ENCODE measurements at places on chromosomes 2 and 18.

DNA sequence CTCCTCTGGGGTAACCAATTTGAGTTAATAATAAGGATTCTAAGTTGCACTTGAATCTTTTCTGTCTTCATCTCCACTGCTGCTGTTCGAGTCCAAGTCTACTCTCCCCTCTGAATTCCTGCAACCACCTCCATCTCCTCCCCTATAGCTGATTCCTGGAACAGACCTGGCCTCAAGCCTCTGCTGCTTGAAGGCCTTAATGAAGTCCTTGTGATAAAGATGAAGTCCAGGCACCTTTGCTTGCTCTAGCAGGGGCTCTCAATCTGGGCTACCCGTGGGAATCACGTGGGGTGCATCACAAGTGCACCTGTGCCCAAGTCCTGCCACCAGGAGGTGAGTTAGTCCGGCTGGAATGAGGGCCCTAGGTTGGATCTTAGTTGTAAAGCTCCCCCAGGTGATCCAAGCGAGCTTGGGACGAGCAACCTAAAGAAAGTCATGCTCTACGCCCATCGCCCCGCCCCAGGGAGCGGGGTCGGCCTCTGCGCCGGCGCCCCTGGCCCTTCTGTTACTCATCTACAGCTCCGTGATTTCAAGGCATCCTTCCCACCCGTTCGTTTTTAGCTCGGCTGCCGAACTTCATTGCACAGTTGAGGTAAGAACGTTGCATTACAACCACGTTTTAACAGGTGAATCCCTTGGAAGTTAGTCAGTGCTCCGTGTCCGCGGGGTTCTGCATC lies 905 bp upstream of the IAH1 start:
- no peak for DNase-seq

DNA sequence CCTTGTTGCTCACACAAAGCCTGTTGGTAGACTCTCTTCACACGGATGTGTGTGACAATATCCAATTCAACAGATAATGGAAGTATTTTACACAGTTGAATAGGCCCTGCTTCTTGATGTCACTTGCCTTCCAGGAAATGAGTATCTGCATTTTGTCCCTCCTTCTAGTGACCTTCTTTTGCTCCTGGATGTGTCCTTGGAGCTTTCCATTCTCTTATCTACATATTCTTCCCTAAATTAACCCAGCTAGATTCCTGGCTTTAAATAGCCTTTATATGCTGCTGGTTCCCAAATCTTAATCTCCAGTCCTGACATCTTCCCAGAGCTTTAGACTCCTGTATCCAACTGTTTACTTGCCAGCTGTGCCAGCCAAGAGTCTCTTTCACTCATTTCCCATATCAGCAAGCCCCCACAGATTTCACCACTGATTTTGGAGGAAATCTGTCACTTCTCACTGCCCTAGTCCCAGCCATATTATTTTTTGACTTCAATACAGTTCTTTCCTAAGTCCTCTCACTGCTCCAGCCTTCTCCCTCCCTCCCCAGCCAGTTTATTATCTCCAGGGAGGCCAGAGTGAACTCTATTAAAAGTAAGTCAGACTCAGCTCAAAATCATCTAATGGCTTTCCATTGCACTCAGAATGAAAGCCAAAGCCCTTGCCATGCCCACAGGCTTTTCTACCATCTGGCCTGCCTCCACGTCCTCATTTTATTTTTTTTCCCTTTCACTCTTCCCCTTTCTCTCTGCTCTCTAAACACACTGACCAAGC lies 170.0 kb downstream of the PDE11A start:
- DNase-seq: no peak

DNA sequence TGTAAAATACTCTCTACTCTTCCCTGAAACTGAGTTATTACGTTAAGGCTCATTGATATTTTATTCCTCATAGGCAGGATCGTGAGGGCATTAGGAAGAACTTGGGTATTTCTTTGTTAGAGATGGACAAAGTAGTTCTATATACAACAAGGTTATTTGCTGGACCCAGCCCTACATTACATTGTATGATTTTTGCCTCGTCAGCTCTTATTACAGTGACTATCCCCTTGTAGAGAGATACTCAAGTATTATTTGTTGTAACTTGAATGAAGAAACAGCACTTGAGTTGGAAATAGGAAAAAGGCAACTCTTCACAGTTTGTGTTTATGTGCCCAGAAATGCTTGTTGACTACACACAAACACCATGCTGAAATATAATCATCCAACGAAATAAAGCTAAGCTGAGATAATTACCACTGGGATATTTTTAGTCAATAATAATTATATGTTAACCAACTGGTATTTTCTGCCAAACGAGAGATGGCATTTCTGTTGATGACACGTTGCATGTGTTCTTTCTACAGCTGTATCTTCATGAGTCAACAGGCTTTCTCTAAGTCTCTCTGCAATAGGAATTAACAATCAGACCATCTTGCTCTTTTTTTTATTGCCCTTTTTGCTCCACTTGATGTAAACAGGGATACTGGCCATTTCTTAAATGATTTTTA lies 947.6 kb downstream of the DPP10 start:
- DNase-seq: no peak

DNA sequence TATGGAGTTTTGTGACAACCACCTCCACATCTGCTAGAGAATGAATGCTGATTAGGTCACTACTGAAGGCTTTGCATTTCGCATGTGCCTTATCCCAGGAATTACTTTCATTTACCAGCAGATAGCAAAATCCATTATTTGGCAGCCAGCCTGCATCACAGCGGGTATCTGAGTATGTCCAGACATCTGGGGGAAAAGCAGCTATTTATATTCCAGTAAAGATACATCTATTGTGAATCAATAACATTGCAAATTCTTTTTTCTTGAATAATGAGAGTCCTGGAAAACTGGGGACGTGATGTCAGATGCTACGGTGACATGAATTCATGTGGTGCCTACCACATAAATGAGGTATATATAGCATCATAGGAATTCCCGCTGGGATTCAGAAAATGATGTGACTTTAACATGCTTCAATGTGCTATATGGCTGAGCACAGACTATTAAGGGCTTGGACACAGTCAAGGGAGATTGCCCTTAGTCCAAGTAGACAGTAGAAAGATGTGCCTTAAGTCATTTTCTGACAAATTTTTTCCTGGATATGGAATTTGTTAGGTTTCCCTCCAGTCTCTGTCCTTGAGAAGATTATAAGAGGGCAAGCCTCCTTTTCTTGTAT lies 84.2 kb upstream of the CD302 start:
- DNase-seq: no peak

- DNase-seq: no peak
These were observed 9.1 kb downstream of the HSBP1L1 start for GRCh38 chr18:79973517-79973916.

DNA sequence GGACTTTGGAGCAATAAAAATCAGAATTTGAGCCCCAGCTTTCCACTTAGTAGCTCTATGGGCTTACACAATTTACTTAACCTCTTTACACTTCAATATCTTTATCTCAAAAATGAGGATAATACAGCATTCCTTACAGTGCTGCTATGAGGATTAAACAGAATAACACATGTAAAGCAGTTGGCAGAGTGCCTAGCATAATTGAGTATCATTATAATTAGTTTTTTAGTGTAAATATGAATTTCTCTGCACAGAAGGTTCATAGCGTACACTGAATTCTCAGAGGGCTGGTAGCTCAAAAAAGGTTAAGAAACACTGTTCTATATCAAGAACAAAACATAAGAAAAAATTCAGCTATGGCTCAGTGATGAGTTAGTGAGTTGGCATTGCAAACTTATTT lies 190.4 kb upstream of the CYP26B1 start:
- no peak for DNase-seq

DNA sequence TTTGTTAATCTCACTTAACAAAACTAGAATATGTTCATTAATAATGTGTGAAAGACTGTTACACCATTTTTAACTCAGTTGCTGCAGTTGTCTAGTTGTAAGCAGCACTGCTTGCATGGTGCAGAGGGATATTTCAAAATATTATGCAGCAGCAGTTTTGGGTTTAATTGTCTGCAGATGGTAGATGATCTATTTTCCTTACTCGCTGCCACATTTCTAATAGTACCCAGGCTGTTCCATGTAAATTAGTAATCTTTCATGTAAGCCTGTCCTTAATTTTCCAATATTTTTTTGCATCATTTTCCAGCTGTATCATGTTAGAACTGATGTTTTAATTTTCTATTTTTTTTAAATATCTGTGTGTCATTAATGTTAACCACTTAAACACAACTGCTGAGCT lies 488.1 kb upstream of the RAB12 start:
- no peak for DNase-seq

- DNase-seq: peak; percentile 96
These were observed 179.8 kb downstream of the NEDD4L start for GRCh38 chr18:58223717-58224424.

- peak; percentile 18 for DNase-seq
These were observed 37.1 kb downstream of the MEMO1 start for GRCh38 chr2:31973665-31974064.

- peak; percentile 27 for DNase-seq
These were observed 459.4 kb upstream of the UBE2E3 start for GRCh38 chr2:180520921-180521581.

GRCh38 chr2:216312441-216312840 lies 59.8 kb downstream of the MARCHF4 start:
- DNase-seq: no peak

Data from MCF 10A (cell line).